Right cardiac atrium (tissue), 5 donors: ENCODE measurements at places on chromosomes 3 and 15. TPM values are rescaled to one million over a fixed set of nuclear protein-coding genes. Genes with fewer than 3 reads are reported as not detected.
A peak's percentile ranks its signal among the peaks of the same experiment; 100 is the strongest.

DNA sequence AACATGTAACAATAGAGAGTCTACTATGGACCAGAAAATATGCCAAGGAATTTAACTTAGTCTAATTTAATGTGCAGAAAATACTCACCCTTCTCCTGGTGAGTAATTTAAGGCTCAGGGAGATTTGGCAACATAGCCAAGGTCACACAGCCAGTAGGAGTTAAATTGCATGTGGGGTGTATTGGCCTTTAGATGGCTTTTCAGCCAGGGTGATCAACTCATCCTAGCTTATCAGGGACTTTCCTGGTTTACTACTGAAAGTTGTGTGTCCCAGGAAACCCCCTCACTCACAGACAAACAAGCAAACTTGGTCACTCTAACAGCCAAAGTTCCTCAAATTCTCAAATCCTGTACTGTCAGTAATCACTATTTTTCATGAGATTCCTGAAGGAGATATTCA is 2.6 kb upstream of the SLC9A9 start:
- DNase-seq: no peak

- DNase-seq: peak; percentile 75
Measured at GRCh38 chr3:128489927-128490649, 2.9 kb downstream of the GATA2 start.

GRCh38 chr3:152038490-152038889 is 165.0 kb downstream of the SUCNR1 start:
- no peak for DNase-seq

The ARL6IP5 gene
- total RNA-seq: 233 TPM

DNA sequence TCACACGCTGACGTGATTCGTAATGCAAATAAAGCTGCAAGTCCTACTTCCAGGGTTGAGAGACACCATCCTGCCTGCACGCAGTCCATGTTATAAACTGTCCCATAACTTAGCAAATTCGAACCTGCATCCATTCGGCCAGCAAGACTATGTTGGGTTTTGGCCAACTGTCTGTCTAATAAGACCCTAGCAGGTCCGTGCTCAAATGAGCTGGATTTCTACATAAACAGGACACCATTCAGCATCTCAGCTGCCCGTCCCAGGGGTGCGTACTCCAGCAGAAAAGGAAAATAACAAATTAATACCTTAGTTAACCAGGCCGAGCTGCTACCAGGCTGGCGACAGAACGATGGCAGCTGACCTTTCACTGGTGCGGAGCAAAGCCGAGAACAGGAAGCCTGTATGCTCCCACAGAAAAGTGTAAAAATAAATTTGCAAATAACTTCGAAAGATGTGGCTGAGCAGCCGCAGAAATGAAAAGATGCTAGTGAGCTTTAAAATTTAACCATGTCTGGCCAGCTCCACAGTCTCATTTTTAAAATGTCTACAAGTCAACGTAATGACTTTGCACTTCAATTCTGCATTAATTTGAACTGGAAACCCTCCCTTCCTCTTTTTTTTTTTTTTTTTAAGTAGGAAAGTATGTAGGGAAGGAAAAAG is 97.1 kb upstream of the SNRPA1 start:
- no peak for DNase-seq

DNA sequence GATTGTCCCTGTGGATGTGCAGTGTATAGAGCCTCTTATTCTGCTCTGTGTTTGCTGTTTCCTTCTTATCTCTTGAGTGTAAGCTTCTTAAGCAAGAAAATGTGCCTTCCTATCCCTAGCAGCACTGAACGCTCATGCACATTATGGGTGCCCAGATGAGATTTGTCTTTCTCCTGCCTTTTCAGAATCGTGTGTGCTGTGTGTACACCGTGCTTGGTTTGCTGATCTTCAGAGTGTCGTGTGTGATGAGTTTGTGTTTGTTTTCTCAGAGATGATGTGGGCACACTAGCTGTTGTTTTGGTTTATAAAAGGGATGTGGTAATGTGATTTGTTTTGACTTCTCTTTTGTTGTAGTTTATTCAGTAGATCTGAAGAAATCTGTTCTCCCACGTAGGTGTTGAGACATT is 19.7 kb downstream of the GPR171 start:
- no peak for DNase-seq

The CD86 gene
- total RNA-seq: 5.4 TPM

GRCh38 chr3:157279237-157279636 is 119.3 kb upstream of the CCNL1 start:
- DNase-seq: no peak

- DNase-seq: peak; percentile 25
Measured at GRCh38 chr15:68126396-68126795, 72.3 kb downstream of the PIAS1 start.

DNA sequence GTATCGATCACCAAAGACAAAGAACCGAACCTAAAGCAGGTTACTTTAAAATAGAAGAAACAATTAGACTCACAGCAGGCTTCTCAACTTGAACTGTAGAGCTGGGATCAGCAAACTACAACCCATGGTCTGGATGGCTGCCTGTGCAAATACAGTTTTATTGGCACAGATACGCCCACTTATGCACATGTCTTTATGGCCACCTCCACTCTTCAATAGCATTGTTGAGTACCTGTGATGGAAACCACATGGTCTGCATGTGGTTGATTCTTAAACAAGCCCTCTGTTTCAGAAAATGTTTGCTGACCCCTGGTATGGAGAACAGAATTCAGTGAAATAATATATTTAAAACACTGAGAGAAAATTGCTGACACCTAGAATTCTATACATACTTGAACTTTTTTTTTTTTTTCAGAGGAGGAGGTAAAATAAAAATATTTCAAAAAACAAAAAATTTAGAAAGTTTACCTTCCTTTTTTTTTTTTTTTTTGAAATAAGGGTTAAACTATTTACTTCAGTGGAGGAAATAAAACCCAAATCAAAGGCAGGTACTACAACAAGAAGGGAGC is 263.8 kb upstream of the ATP10A start:
- no peak for DNase-seq

DNA sequence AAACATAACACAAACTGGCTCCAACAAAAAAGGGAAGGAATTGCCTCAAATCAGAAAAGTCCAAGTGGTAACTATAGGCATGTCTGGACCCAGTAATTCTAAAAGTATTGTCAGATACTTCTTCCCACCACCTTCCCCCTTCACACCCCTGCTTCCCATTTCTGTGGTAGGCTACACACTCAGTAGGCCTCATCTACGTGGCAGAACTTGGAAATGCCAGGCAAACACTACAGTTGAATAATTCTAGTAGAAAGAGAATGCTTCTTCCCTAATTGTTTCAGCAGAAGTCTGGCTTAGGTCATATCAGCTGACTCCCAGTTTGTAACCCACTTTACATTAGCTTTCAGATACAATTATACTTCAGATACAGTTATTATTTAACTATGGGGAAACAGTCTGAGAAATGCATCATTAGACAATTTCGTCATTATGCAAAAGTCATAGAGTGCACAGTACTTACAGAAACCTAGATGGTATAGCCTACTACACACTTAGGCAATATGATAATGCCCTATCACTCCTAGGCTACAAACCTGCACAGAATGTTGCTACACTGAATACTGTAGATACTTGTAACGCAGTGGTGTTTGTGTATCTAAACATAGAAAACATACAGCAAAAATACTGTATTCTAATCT is 6.4 kb downstream of the SETMAR start:
- no peak for DNase-seq

The LMAN1L gene
- total RNA-seq: 151 TPM

The STRA6 gene
- total RNA-seq: 0.58 TPM

- DNase-seq: no peak
Measured at GRCh38 chr3:182964179-182964578, 16.2 kb downstream of the DCUN1D1 start.

DNA sequence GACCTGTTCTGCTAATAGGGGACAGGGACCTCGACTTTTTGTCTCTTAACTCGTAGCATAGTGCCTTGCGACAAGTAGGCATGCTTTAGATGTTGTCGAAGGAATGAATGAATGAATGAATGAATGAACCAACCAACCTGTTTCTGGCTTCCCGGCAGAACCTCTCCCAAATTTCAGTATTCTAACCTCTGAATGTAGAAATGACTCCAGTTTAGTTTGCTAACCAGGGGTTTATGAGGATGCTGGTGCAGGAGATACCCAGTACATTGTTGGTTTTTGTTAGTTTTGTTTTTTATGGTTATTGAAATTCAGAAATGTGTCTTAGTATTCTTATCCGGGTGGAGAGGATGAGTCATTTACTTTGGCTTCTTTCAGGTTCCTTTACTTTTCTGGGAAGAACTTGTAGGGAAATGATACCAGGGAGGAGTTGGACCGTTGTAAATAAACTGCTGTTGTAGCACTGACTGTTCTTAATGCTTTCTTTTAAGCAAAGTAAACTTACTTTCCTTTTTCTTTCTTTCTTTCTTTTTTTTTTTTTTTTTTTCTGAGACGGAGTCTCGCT is 29.6 kb upstream of the EHHADH start:
- no peak for DNase-seq

DNA sequence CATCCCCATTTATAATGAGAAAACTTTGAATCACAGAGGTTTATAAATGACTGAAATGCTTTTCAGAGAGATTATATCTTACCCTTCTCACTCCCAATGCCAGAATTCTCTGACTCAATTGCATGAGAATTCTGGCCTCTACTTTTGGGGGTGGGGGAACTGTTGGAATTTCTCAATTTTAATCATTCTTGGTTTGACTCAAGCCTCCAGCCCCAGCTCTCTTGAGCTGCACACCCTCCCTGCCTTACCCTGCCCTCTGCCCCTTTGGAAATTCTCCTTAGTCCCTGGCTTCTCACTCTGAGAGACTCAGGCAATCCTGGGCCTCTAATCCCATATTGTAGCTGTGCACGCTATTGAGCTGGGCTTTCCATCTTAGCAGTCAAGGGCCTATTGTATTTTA is 44.2 kb downstream of the ZNF589 start:
- DNase-seq: no peak

The UQCRC1 gene
- total RNA-seq: 677 TPM

The SLC6A11 gene
- not detected for total RNA-seq

- DNase-seq: no peak
Measured at GRCh38 chr3:118213892-118214291, 820.8 kb downstream of the IGSF11 start.

DNA sequence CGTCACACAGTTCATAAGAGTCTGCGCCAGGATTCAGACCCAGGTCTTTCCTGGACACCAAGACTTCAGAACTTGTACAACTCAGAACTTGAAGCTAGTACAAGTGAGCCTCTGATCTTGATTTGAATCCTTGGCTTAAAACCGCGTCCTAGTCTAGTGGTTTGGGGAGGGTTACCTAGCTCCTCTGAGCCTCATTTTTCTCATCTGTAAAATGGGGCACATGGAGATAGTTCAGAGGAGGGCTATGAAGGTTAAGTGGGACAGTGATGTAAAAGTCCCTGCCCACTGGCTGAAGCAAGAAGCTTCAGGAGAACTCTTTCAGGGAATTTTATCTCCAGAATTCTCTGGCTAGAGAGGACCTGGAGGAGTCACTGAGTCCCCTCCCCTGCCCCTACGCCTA is 48.7 kb upstream of the LCTL start:
- no peak for DNase-seq

The COL6A6 gene
- 4.9 TPM for total RNA-seq

The C15orf39 gene
- total RNA-seq: 7.5 TPM
